Central memory CD8-positive, alpha-beta T cell (primary cell): ENCODE measurements at places on chromosomes 11 and 22.

- H3K27ac ChIP-seq: no peak overlapping the region
- peaks cover 21% of the 10 kb centered on the region for H3K4me1 ChIP-seq
- no peak overlapping the region for H3K4me3 ChIP-seq
- no peak for DNase-seq
- H3K36me3 ChIP-seq: peaks cover 3% of the 10 kb centered on the region
Measured at GRCh38 chr11:67027483-67027930, 4.6 kb downstream of the SYT12 start.

DNA sequence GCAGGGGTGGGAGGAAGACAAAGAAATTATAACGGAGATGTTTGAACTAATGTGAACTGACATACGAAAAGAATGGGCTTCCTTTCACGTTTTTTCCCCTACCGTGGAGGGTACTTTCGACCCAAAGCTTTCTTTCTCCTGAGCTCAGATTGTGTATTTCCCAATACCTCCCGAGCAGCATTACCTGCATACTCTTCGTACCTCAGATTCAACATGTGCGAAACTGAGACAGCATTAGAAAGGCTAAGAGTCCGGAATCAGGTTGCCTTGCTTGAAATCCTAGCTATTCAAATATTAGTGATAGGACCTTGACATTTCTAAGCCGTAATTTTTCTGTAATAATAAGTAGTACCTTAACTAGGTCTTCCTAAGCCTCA, 778 bp upstream of the PAK1 start:
- DNase-seq: no peak
- H3K4me3 ChIP-seq: peak overlapping the region; percentile 86
- H3K27ac ChIP-seq: peak overlapping the region; percentile 99
- H3K27me3 ChIP-seq: no peaks in the 10 kb centered on the region
- H3K4me1 ChIP-seq: peaks cover 13% of the 10 kb centered on the region

- H3K4me3 ChIP-seq: no peak overlapping the region
- peaks cover 64% of the 10 kb centered on the region for H3K36me3 ChIP-seq
- peaks cover 41% of the 10 kb centered on the region for H3K4me1 ChIP-seq
- DNase-seq: no peak
- no peaks in the 10 kb centered on the region for H3K27me3 ChIP-seq
Measured at GRCh38 chr22:37137903-37138665, 11.6 kb downstream of the IL2RB start.

DNA sequence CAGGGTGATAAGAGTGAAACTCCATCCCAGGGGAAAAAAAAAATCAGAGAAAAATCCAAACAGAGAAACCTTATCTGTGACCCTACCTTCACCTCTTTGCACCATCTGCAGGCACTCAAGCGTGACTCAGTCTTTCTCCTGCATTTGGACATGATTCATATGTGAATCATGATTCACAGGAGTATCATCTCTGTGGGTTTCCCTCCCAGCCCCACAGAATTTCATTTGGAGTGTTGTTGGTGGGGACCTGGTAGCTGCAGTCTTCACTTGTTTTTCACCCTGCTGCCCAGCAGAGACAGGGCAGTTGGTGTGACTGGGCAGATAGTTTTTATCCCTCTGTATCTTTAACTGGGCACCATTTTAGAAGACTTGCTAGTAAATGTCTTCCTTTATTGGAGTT, 75.7 kb downstream of the DEPDC5 start:
- no peak overlapping the region for H3K4me3 ChIP-seq
- no peak overlapping the region for H3K27ac ChIP-seq
- no peaks in the 10 kb centered on the region for H3K27me3 ChIP-seq
- H3K4me1 ChIP-seq: no peaks in the 10 kb centered on the region
- H3K36me3 ChIP-seq: peaks cover 15% of the 10 kb centered on the region

DNA sequence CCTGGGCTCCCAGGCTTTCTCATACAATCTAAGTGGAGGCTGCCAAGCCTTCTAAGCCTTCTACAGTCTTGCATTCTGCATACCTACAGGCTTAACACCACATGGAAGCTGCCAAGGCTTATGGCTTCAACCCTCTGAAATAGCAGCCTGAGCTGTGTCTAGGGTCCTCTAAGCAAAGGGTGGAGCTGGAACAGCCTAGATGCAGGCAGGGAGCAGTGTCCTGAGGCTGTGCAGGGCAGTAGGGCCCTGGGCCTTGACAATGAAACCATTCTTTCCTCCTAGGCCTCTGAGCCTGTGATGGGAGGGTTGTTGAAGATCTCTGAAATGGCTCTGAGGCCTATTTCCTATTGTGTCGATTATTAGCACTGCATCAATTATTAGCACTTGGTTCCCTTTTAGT, 150.9 kb upstream of the GRK3 start:
- H3K27ac ChIP-seq: no peak overlapping the region
- H3K4me1 ChIP-seq: no peaks in the 10 kb centered on the region
- no peak for DNase-seq
- H3K4me3 ChIP-seq: no peak overlapping the region
- no peaks in the 10 kb centered on the region for H3K36me3 ChIP-seq

GRCh38 chr11:12128301-12128751, 17.9 kb downstream of the MICAL2 start:
- no peak for DNase-seq
- peaks cover 53% of the 10 kb centered on the region for H3K4me1 ChIP-seq
- H3K27me3 ChIP-seq: no peaks in the 10 kb centered on the region
- no peak overlapping the region for H3K27ac ChIP-seq

- no peak for DNase-seq
- H3K27ac ChIP-seq: no peak overlapping the region
- H3K4me1 ChIP-seq: no peaks in the 10 kb centered on the region
- H3K36me3 ChIP-seq: no peaks in the 10 kb centered on the region
- H3K4me3 ChIP-seq: no peak overlapping the region
Measured at GRCh38 chr11:113615773-113616172, 90.3 kb downstream of the TMPRSS5 start.
